Activated CD4-positive, alpha-beta T cell treated with anti-CD3 and anti-CD28 coated beads, Interleukin-2, Interleukin-6, amounts not matched to agents 100 ng/mL and 50 ng/mL, durations not matched to agents 16 hours and 8 hours (primary cell): ENCODE measurements at places on chromosomes 12 and 14.

DNA sequence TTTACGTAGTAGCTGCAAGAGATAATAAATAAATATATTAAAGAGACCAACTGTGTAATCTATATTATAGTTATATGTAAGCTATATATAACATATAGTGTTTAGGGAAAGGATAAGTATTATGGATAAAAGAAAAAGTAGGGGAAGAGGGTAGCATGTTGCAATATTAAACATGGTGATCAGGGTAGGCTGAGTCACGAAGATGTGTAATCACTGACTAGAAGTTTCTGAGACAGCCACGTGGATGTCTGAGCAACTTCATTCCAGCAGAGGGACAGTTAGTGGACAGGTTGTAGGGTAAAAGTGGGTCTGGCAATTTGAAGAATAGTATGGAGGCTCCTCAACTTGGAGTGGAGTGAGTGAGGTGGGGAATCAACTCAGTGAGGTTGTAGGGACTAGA is 109.7 kb downstream of the ANO4 start:
- no peak for DNase-seq

DNA sequence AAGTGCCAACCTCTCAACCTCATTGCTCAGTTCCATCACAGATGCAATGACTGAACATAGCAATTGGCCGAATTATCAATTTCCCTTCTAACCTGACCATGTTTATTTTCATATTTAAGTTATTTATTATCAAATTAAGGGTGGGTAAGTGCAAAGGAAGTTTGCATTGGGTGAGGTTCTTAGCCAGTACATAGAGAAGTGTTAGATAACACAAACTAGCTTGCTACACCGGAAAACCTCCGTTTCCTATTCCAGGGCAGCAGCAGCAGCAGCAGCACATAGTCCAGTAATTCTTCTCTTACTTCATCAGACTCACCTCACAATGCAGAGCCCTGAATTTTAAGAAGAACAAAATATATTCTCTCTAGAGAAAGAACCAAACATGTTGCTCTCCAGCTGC is 200.5 kb upstream of the OR4E1 start:
- DNase-seq: no peak

- no peak for DNase-seq
Observed at GRCh38 chr14:56413721-56414120, 165.9 kb upstream of the TMEM260 start.

GRCh38 chr12:121826318-121827150 is 22.7 kb downstream of the SETD1B start:
- no peak for DNase-seq

DNA sequence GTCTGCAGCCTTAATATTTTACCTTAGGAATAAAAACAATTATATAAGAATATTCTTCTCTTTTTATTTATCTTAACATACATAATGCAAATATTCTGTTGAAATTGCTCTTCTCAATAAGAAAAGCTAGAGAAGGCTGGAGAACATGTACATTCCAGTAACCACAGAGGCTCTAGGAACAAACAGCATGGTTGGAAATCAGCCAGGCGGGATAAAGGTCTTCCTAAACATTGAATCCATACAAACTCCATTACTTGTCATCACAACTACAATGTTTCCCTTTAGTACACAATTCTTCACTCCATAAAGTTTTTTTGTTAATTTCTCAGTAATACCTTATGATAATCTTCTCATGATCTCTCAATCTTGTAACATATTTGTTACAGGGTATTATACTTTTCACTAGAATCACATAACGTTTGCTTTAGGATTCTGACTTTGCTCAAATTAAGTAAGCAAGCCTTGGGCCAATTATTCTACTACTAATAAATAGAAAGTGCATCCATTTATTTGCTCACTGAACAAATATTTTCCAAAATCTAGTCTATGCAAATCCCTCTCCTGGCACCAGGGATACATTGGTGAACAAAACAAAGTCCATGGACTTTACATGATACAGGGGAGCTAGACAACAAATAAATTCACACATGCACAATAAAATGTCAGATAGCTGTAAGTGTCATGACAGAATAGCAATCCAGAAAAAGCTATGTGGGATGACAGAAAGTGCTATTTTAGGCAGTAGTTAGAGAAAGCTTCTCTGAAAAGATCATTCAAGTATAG is 237.5 kb upstream of the TMTC1 start:
- DNase-seq: no peak

GRCh38 chr12:6937481-6938352 is 5.9 kb upstream of the RNU7-1 start:
- peak; percentile 96 for DNase-seq

DNA sequence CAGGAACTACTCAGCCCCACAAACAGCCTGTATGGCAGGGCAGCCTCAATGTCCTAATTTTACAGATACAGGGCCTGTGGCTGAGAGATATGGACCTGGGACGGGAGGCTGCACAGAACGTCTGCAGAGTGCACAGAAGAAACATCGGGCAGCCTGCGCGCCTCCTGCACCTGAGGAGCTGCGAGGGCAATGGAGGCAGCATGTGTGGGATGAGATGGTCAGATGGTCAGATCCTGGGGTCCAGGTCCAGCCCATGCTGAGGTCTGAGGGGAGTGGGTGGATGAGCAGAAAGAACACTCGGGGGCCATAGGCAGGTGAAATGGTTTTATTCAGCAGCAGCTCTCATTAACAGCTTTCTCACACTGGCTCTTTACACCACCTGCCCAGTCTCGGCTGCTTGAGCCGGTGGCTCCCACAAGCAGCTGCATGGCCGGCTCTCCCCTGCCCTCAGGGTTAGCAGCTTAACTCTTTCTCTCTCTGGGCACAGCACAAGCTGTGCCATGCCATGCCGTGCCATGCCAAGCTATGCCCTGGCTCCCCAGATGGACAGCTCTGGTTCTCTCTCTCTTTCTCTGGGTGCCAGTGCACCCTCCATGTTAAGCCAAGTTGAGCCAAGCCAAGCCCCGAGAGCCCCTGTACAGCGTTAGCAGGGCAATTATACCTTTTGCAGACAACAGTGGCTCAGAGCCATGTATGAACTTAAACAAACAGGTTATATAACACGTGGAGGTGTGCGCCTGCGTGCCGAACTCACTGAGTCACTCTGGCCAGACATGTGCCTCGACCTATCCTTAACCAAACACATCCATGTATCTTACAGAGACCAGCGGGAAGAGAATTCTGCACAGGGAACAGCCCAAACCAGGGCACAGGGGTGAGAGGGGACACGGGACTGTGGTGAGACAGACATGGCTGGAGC is 47.6 kb downstream of the RIMBP2 start:
- DNase-seq: no peak

DNA sequence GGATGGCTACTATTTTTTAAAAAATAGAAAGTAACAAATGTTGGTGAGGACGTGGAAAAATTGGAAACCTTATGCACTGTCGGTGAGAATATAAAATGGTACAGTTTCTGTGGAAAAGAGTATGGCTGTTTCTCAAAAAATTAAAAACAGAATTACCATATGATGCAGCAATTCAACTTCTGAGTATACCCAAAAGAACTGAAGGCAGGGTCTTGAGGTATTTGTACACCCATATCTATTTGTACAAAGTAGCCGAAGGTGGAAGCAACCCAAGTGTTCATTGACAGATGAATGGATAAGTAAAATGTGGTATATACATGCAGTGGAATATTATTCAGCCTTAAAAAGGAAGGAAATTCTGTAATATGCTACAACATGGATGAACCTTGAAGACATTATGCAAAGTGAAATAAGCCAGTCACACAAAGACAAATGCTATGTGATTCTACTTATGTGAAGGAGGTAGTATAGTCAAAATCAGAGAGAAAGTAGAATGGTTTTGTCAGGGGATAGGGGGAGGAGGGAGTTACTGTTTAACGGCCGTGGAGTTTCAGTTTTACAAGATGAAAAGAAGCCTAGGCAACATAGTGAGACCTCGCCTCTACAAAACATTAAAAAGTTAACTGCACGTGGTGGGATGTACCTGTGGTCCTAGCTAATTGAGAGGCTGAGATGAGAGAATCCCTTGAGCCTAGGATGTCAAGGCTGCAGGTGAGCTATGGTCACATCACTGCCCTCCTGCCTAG is 38.4 kb upstream of the CCT2 start:
- peak; percentile 67 for DNase-seq

DNA sequence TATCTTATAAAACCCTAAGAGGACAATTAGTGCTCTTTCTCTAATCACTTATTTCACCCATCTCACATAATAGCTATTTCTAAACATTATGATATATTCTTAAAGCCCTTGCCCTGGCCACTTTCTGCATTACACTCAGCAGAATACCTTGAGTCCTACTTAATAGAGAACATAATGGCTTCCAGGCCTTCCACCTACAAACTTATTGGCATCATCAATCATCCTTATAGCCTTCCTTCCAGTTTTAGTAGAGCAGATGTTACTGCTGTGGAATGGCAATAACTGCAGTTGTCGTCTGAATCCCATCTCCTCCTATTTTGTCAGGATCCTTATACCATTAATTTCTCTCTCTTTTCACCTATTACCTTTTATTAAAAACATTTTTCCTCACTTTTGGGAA is 1127.4 kb downstream of the LRFN5 start:
- no peak for DNase-seq

DNA sequence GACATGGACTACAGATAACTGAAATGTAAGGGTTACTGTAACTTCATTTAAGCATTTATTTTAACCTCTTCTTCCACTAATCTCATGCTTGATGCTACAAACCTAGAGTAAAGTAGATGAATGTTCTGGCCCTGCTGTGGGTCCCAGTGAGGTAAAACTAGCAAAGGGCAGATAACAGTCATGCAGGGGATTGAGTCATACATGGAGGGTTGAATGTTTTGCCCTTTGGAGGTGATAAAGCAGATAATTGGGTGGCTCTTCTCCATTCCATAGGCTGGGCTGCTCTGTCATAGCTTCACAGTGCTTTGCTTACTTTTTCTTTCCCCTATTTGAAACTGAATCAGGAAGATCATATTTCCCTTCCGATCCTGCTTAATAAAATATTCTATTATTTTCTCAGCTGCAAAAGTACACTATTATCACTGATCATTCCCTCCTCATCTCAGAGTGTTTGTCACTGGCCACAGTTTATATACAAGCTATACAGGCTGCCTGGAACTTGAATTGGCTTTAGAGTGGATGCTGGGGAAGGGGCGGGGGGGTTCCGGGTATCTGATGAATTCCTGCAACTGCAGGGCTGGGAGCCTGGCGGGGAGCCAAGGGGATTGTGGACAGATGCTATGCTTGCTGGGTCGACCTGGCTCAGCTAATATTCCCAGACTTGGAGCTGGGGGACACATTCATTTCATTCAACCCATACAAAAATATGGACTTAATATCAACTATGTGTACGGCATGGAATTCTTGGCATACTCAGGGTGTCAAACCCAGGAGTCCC is 235.1 kb downstream of the NRXN3 start:
- no peak for DNase-seq

DNA sequence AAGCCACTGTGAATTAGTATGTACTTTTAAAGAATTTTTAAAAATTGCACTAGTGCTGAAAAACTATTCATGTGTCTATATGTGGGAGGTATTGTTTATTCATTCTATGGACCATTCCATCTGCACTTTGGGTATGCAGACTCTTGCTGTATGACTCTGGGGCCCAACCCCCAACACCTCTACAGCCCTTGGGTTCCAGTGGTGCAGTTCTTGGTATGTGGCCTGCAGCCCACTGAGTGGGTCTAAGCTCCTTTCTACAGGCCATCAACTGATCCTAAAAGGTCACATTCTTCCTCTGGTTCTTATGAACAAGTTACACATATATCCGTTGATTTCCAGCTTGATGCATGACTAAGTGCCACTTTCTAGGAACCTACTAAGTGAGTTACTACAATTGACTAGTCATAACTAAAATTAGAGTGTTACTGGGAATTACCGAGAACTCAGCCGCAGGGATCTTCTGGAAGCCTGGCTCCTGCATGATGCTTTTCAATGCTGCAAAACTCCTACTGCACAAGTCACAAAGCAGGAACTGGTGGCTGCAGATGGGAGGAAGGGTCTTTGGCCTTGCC is 62.4 kb upstream of the MED13L start:
- DNase-seq: no peak

DNA sequence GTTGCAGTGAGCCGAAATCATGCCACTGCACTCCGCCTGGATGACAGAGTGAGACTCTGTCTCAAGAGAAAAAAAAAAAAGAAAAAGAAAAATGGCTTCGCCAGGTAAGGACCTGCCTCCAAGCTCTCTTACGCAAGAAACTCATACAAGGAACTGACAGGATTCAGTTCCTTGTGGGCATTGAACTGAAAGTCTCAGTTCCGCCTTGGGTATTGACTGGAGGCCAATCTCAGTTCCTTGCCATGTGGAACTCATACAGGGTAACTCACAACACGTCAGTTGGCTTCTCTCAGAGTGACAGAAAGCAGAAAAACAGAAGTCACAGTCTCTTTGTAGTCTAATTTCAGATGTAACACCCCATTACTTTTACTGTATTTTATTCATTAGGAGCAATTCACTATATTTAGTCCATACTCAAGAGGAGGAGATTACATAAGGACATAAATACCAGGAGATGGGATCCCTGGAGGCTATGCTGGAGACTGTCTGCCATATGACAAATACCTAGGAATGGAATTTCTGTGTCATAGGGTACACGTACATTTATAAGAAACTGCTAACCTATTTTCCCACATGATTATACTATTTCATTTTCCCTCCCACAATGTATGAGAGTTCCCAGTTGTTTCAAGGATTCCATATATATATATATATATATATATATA is 11.4 kb upstream of the NOPCHAP1 start:
- no peak for DNase-seq

DNA sequence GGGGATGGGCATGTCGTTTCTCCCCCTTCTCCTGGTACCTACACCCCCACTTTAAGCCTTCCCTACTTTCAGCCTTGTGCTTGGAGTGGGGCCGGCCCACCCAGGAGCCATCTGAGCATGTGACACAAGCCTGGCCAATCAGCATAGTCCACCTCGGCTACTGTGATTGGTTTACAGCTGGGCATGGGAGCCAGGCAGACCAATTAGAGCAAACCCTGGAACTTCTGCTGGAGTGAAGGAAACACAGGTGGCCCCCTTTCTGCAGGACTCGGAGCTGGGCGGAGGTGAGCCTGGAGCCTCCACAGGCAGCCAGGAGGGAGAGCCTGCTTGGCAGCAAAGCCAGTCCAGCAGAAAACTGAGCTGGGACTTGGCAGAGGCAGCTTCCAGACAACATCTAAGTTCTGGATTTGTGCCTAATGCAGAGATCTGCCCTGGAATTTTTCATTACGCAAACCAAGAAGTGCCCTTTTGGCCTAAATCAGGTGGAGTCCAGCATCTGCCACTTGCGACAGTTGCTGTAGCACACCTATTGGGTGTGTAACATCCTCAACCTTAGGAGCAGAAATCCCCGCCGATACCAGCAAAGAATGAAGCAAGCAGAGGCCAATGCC is 59.5 kb downstream of the SCARB1 start:
- peak; percentile 14 for DNase-seq

DNA sequence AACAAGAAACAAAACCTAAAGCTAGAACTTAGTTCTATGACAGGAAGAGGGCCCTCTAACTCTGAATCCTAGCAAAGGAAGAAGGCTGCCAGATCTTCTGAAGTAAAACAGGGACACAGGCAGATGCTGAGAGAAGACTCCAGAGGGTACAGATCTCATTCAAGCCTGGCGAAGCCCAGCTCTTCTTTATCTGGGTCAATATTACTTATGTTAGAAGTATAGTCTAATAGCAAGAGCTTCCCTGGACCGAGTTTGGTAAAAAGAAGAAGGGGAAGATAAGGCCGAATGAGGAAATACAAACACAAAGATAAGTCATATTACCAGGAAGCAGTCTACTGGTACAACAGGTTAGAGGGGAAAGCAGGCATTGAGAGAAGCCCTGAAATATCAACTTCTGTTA is 79.9 kb upstream of the CCDC91 start:
- no peak for DNase-seq
